ENCODE measurements at places on chromosomes 3 and 15.
A peak's percentile ranks its signal among the peaks of the same experiment; 100 is the strongest.

DNA sequence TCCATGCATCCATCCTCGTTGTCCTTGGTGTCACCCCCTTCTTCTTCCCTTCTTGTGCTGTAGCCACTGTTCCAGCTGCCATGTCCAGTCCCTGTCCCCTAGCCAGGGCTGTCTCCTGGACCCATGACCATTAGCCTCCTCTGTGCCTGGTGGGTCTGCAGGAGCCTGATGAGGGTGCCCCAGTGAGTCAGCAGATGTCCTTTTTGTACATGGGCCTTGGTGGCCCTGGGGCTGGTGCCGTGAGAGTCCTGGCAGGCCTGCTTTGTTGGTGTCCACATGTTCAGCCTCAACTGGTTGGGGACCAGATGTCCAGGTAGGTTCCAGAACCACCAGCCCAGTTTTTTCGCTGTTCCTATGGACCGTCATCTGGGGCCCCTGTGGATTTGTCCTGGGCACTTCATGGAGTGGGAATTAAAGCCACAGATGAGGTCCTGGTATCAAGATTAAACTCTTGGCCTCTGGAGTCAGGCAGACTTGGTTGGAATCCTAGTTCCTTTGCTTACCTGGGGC is 66.1 kb downstream of the FBLN2 start:
- no peak for DNase-seq

- DNase-seq: peak; percentile 68
These were observed 16.3 kb upstream of the JMJD7 start for GRCh38 chr15:41811432-41812195.

- DNase-seq: no peak
These were observed 70.8 kb upstream of the ZBTB20 start for GRCh38 chr3:115217678-115218451.

DNA sequence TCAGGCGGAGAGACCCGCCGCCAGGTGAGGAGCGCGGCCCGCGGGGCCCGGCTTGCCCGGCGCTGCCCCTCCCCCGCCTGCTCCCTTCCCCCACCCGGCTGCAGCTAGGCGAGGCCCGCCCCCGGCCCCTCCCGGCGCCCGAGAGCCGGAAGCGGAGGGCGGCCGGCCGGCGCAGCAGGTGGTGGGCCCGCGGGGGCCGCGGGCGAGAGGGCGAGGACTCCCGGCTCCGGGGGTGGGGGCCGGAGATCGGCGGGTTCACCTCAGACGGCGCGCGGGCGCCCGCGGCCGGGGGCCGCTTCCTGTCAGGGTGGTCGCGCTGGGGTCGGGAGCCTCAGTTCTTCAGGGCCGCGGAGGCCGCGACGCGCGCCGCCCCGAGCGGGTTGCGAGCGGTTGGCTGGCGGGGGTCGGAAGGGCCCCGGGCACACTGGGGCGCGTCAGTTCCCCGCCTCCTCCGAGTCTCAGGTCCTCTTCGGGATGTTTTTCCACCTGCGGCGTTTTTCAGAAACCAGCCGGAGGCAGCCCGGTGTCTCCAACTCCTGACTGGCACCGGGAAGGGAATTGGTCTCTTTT is 395 bp downstream of the ZFAND6 start:
- peak; percentile 81 for DNase-seq

DNA sequence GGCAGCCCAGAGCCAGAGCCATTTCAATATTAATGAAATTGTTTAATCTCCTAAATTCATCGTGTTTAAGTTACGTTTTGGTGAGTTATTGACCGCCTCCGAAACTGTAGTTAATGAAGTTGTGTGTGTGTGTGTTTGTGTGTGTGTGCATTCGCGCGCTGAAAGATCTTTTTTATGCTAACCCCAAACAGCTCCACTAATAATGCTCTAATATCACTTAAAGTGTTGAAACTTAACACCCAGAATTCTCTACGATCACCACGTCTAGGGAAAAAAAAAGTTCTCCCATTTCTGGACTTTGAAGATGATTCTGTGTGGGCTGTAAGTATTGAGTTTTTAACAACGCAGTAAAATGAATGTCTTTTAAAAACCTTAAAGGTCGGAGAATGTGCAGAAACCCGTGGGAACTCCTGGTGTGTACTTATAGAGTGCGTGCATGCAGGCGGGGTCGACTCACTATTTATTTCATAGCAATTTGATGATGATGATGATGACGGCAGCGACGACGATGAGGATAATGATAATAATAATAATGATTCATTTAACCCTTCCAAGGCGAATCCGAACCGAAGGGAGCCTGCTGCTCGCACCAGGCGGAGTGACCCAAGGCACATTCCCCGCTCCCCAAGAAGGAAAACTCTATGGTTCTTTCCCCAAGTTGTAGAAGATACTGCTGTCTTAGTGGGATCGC is 1.4 kb upstream of the FOXB1 start:
- DNase-seq: no peak

DNA sequence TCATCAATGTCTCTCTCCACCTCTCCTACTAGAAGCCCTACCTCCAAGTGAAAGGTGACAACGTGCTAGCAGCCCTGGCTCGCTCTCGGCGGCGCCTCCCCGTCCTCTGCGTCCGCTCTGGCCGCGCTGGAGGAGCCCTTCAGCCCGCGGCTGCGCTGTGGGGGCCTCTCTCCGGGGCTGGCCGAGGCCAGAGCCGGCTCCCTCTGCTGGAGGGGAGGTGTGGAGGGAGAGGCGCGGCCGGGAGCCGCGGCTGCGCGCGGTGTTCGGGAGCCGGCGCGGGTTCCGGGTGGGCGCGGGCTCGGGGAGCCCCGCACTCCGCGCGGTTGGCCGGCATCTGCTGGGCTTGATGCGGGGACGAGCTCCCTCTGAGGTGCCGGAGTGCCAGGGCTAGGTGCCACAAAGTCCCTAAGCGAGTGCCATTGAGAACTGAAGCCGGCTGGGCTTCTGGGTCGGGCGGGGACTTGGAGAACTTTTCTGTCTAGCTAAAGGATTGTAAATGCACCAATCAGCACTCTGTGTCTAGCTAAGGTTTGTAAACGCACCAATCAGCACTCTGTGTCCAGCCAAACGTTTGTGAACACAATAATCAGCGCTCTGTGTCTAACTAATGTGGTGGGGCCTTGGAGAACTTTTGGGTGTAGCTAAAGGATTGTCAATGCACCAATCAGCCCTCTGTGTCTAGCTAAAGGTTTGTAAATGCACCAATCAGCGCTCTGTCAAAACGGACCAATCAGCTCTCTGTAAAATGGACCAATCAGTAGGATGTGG is 84.8 kb upstream of the ARRDC4 start:
- DNase-seq: no peak

DNA sequence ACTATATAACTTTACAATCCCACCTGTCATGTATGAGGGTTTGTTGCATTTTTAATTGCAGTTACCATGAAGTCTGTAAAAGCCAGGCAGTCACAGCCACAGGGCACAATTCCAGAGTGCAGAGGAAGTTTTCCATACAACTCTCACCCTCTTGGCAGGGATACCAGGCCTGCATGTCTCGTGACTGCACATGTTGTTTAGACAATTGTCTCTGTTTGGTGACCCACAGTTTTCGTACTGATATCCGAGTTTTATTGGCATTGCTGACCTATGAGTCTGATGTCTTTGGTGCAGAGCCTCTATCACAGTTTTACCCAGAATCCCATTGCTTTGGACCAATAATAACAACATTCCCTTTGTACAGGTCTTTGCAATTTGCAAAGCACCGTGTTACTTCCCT is 24.9 kb upstream of the MYZAP start:
- no peak for DNase-seq

- DNase-seq: no peak
These were observed 155.8 kb downstream of the TBC1D2B start for GRCh38 chr15:77921664-77922063.

- no peak for DNase-seq
These were observed 1.8 kb downstream of the DAPK2 start for GRCh38 chr15:64044300-64045100.

- no peak for DNase-seq
These were observed 11.3 kb downstream of the NBEAL2 start for GRCh38 chr3:46990573-46991374.

DNA sequence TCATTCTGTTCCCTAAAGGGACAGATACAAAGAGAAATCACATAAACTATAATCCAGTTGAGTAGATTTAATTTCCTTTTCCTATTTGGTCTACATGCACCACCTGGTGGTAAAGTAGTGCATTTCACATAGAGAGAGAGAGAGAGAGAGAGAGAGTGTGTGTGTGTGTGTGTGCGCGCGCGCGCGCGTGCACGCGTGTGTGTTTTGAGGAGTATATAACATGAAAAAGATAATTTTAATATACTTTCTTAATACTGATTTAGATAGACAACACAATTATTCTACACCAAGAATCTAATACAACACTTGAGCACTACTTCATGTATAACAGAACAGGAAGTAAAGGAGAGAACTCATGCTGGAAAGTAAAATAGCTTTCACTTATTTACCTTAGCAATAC is 1.1 kb upstream of the FGF7 start:
- DNase-seq: peak; percentile 6

DNA sequence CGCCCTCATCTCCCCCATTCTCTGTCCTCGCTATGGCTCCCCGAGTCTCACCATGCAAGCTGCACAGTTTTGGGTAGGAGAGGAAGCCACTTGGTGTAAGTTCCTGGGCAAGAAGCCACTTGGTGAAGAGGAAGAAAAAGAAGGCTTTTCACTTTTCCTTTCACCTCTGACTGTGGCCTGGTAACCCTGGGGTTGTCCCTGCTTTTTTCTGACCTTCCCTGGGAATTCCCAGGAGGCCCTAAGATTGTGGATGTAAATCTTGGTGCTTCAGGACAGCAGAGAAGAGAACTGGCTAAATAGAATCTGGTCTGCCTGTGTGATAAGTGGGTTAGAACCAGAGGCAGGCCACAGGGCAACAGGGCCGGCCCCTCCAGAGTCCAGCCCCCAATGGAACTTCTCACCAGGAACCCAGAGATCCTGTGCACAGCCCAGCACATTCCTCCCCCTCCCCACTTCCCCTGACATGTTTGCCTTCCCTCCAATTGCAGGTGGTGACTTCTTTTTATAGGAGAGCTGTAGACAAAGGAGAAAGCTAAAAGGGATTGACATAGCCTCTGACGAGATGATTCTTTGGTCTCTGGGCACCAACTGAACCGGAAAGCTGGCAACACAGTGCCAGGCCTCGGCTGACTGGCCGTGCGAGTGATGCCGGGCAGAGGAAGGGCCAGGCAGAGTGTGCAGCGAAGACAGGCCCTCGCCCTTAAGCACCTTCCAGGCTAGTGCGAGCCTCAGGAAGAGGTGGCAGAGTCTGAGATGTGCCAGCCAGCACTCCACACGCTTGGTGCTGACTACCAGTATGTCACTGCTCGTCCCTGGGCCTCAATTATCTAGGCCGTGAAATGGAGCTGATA is 19.4 kb upstream of the SKOR1 start:
- no peak for DNase-seq

DNA sequence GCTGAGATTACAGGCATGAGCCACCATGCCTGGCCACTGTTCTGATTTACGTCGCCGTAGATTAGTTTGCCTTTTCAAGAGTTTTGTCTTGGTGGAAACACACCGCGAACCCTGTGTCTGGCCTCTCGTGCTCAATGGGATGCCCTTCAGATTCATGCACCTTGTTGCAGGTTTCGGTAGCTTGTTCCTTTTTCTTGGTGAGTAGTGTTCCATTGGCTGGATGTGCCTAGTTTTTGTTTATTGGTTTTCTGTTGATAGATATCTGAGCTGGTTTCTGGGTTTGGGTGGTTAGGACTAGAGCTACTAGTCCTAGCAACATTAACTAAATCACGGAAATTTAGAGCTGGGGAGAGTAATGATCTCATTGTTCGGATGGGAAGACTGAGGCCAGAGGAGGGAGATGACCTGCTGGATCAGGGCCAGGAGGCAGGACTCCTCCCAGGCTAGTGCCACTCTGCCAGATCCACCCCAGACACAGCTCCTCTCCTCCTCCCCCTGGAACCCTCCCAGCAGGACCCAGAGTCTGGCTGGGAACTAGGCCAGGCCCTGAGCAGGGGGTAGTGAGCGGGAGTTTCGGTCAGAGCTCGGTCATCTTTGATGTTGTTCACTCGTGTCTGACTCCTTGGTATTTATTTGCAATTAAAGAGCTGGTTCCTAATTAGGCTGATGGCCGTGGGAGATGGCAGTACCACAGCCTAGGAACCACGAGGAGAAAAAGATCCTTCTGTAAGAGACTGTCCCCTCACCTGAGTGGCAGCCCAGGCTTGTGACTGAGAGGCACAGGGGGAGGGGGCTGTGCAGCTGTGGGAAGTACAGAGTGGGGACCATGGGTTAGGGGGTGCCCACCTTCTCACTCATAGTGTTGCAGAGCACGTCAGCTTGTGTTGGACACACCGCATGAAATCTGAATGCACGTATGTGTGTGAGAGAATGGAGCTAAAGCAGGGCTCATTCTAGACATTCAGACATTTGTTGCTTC is 73.4 kb downstream of the SMAD6 start:
- no peak for DNase-seq

DNA sequence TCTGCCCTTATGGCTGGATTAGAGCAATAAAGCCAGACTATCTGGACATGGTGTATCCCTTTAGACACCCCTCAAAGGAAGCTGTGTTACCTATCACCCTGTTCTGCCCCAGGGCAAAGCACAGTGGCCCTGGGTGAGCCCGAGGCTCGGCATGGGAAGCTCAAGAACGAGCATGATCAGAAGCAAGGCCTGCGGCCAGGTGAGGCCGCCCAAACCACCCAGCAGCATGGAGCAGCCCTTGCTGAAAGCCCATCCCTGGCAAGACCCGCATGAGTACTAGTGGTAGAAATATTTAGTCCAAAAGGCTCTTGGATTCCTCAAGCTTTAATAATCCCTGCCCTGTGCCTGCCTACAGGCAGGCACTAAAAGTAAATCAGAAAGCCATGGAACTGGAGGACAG is 261.1 kb downstream of the MEX3B start:
- DNase-seq: no peak

- no peak for DNase-seq
These were observed 13.1 kb upstream of the SKIC8 start for GRCh38 chr15:78312536-78312935.

- DNase-seq: no peak
These were observed 276.3 kb upstream of the ARRDC4 start for GRCh38 chr15:97684249-97684648.

DNA sequence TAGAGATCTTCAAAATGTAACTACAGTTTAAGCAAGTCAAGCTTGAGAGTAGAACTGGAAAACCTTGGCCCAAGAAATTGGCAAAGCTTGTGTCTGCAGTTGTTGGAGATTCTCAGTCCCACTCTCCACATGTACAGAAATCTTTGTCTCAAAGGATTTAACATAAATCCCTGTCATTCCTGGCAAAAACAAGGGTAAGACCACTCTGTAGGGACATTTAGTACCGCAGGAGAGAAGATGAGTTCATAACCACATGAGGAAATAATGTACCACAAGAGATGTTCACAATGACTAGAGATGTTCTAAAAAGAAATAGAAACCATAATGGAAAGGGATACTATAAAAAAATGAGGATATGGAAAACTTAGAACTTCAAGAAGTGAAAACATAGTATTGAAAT is 73.7 kb downstream of the RAB7A start:
- no peak for DNase-seq

DNA sequence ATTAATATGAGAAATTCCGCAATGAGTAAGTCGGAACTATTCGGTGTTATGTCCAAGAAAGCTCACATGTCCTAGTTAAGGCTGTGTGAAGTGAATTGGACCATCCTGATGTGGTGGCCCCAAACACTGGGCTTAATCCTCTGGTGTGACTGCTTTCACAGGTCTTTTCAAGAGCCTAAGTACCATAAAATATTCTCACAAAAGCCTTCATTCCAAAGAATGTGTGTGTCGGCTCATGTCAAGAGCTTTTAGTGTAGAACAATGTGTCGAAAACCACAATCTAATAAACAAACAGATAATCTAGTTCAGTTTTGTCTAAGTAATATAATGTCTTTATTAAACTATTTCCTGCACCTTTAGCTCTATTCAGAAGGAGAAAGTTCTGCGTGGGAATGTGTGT is 311.4 kb downstream of the LPP start:
- DNase-seq: no peak

All from stimulated activated CD4-positive, alpha-beta T cell treated with anti-CD3 and anti-CD28 coated beads, Interleukin-4, amount 100 ng/mL, for 4 hours (primary cell).